ENCODE measurements at places on chromosomes 3 and 15.
A peak's percentile ranks its signal among the peaks of the same experiment; 100 is the strongest.

DNA sequence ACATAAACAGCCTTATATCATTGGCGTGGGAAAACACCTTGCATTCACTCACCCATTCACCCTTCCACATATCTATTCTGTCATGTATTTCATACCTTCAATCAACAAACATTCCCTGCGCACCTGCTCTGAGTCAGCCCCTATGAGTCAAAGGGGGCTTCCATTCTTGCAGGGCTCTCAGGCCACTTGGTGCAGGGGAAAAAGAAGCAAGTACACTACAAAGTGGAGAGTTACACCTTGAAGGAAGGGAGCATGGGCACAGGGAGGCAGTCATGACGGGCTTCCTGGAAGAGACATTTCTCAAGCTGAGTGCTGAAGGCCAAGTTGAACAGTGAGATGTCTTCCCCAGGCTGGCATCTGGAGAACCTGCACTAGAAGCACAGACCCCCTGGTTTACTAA is 4.6 kb upstream of the AMOTL2 start:
- DNase-seq = no peak

- no peak for DNase-seq
Measured at GRCh38 chr3:142523921-142524566, 54.5 kb downstream of the ATR start.

DNA sequence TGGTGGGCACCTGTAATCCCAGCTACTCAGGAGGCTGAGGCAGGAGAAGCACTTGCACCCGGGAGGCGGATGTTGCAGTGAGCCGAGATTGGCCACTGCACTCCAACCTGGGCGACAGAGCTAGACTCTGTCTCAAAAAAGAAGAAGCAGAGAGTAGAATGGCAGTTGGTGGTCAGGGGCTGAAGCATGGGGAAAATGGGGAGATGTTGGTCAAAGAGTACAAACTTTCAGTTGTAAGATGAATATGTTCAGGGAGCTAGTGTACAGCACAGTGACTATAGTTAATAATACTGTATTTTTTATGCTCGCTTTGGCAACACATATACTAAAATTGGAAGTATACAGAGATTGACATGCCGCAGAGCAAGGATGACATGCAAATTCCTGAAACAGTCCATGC is 41.5 kb downstream of the PCNP start:
- no peak for DNase-seq

- DNase-seq = peak; percentile 46
Measured at GRCh38 chr3:58683466-58683865, 16.9 kb upstream of the FAM3D start.

DNA sequence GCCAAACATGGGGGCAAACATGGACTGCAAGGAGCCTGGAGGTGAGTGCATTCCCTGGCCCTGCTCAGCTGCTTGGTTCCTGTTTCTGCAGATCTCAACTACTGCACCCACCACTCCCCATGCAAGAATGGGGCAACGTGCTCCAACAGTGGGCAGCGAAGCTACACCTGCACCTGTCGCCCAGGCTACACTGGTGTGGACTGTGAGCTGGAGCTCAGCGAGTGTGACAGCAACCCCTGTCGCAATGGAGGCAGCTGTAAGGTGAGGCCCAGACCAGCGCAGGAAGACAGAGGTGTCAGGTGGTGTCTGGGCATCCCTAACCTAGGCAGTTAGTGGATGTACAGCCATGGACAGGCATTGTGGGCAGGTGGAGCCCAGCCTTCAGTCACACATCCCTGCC is 5.3 kb downstream of the DLL4 start:
- DNase-seq = no peak

- DNase-seq = no peak
Measured at GRCh38 chr3:177401375-177401774, 204.1 kb upstream of the TBL1XR1 start.

GRCh38 chr15:82108489-82109078 is 62.8 kb upstream of the MEX3B start:
- DNase-seq = peak; percentile 49

DNA sequence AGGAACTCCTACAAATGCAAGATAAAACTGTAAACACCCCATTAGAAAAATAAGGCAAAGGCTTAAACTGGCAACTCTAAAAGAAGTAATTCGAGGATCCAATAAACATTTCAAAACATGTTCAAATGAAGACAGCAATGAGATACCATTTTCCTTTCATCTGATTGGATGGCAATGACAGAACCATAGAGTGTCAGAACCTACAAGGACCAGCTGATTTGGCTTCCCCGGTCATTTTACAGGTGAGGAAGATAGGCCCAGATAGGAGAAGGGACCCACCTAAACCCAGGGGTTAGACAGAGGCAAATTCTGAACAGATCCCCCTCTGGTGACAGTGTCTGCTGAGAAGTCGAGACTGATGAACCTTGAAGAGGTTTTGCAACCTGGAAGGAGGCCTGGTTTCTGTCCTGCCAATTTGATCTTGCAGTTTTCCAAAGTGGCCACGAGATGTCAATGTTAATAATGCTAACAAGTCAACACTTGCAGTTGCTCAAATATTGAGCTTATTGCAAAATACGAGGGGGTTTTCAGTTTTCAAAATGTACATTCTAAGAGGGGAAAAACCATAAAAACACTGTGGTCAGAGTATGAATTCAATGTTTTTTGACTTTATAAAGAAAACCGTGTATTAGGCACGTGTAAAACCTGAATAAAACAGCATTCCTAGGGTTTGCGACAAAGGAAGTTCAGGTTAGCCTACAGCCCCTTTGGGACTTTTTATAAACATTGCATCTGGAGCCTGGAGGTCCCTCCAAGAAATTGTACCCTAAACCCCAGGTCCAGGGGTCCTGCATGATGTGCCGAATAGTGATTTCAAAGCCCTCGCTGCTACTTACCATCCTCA is 21.5 kb downstream of the CFAP161 start:
- peak; percentile 67 for DNase-seq

DNA sequence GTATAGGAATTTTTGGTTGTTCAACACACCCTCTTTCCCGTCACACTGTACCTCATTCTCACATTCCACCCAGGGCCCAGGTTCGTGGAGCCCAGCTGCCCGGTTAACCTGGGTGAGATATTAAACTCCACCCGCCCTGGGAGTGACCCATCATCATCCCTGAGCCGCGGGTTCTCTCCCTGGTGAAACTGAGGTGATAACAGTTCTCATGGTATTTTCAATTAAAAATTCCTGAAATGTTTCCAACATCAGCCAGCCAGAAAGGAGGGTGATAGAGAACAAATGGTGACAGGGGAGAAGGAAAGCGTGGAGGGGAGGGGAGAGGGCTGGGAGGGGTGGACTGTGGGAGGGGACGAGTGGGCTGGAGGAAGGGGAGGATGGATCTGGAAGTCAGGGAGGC is 148.8 kb downstream of the ALDH1A2 start:
- no peak for DNase-seq

- no peak for DNase-seq
Measured at GRCh38 chr3:120678984-120679383, 3.1 kb downstream of the HGD start.

DNA sequence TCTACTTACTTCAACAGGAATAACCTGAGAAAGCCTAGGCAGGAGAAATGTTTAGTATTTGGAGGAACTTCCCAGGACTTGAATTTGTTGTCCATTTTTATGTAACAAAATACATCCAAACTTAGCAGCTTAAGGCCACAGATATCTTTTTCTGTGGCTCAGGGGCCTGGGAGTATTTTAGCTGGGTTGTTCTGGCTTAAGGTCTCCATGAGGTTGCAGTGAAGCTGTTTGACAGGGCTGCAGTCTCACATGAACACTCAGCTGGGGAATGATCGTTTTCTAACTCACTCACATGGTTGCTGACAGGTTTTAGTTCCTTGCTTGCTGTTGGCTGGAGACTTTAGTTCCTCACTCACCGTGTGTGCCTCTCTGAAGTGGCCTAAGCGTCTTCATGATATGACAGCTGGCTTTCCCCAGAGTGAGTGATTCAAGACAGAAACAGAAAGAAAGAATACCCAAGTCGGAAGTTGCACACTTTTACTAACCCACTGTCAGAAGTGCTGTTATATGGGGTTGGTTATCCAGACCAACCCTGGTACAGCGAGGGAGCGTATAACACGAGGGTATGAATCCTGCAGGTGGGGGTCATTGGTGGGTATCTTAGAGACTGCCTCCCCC is 229.7 kb upstream of the TBL1XR1 start:
- no peak for DNase-seq

GRCh38 chr15:57283774-57284503 is 92.4 kb upstream of the CGNL1 start:
- no peak for DNase-seq

- no peak for DNase-seq
Measured at GRCh38 chr15:73607405-73607804, 25.8 kb downstream of the NPTN start.

DNA sequence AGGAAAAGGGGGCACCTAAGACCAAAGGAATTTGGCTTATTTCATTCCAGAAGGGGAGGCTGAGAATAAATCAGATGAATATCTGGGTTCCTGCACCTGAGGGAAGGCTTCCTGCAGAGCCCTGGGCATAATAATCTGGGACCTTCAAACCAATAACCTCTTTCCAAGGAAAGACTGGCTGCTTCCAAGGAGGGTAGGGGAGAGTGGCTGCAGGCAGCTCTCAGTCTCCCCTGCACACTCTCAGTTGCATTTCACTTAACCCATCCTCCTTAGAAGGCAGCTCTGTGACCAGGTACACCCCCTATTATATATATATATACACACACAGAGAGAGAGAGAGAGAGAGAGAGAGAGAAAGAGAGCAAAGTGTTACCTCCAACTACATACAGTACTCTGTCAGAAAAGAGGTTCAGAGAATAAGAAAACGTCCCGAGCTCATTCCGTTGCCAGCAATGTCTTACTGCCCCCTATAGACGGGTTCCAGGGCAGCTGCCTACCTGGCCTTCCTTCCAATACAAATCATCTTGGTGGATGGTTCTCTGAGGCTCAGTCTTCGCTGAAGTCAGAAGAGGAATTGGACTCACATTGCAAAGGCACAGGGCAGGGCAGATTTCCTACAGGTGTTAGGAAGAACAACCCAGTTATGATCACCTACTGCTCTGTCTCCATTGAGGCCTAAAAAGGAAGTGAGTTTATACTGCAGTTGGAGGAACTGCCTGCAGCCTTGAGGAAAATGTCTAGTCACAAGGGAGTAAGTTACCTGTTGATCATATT is 26.1 kb downstream of the CAPN3 start:
- peak; percentile 47 for DNase-seq

GRCh38 chr15:93286446-93286845 is 197.4 kb upstream of the RGMA start:
- peak; percentile 12 for DNase-seq

- DNase-seq = no peak
Measured at GRCh38 chr15:39273717-39274411, 307.0 kb upstream of the THBS1 start.
